Effector memory CD4-positive, alpha-beta T cell (primary cell): ENCODE measurements at places on chromosomes 11 and 22.
A peak's percentile ranks its signal among the peaks of the same experiment; 100 is the strongest.

DNA sequence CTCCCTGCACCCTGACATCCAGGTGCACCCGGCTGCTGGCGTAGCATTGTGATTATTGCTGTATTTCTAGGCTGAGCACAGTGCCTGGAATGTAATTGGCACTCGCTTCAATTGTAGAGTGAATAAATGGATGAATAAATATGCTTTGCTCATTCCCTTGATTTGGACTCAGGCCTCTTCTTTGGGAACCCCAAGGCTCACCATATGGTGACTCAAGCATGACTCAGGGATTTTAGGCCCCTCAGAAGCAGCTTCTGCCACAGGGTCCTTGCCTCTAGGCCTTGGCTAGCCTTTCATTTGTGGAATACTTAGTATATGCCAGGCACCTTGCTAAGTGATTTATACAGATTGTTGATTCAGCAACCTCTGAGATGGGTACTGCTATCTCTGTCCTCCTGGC lies 78.9 kb downstream of the GRIK4 start:
- no peaks in the 10 kb centered on the region for H3K36me3 ChIP-seq
- no peaks in the 10 kb centered on the region for H3K27me3 ChIP-seq
- H3K4me1 ChIP-seq: no peaks in the 10 kb centered on the region
- no peak for DNase-seq

GRCh38 chr11:103608566-103608965 lies 427.9 kb upstream of the DDI1 start:
- DNase-seq: no peak
- H3K4me3 ChIP-seq: no peak overlapping the region
- no peaks in the 10 kb centered on the region for H3K27me3 ChIP-seq
- no peaks in the 10 kb centered on the region for H3K36me3 ChIP-seq
- H3K4me1 ChIP-seq: no peaks in the 10 kb centered on the region

GRCh38 chr11:62505440-62506091 lies 41.0 kb downstream of the AHNAK start:
- no peaks in the 10 kb centered on the region for H3K4me1 ChIP-seq
- no peaks in the 10 kb centered on the region for H3K36me3 ChIP-seq
- H3K27ac ChIP-seq: no peak overlapping the region
- DNase-seq: no peak
- H3K4me3 ChIP-seq: no peak overlapping the region

DNA sequence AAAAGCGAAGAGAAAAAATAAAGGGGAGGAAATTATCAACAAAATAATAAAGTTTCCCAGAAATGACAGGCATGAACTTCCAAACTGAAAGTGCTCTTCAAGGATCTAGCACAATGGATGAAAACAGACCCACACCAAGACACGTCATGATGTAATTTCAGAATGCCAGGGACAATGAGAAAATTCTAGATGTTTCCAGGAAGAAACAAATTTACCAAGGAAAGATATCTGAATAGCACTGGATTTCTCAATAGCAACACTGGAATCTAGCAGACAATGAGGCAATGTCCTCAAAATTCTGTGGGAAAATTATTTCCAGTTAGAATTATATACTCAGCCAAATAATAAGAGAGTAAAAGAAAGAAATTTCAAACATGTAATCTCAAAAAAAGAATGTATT lies 46.0 kb downstream of the DENND5A start:
- H3K36me3 ChIP-seq: no peaks in the 10 kb centered on the region
- no peak overlapping the region for H3K27ac ChIP-seq
- no peak for DNase-seq

DNA sequence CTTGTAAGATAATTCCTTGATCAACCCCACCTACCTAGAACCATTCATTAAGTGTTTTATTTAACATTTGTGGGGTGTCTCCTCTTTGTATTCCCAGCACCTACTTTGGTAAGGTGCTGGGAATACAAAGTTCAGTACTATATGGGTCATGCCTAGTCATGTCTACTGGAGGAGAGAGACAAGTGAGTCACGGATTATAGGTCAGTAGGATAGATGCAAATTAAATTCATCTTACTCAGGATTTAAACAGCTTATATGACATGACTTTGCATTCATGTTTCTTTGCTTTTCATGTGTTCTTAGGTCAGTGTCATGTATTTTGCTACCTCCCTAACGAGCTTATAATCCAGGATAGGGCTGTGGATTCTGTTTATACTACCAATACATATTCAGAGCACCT lies 3.4 kb upstream of the FADS1 start:
- no peaks in the 10 kb centered on the region for H3K36me3 ChIP-seq
- H3K4me1 ChIP-seq: peaks cover 19% of the 10 kb centered on the region
- H3K27me3 ChIP-seq: peaks cover 6% of the 10 kb centered on the region
- no peak for DNase-seq
- no peak overlapping the region for H3K4me3 ChIP-seq

GRCh38 chr11:76560219-76560618 lies 110.3 kb downstream of the LRRC32 start:
- no peak overlapping the region for H3K27ac ChIP-seq
- no peaks in the 10 kb centered on the region for H3K4me1 ChIP-seq
- no peak for DNase-seq

DNA sequence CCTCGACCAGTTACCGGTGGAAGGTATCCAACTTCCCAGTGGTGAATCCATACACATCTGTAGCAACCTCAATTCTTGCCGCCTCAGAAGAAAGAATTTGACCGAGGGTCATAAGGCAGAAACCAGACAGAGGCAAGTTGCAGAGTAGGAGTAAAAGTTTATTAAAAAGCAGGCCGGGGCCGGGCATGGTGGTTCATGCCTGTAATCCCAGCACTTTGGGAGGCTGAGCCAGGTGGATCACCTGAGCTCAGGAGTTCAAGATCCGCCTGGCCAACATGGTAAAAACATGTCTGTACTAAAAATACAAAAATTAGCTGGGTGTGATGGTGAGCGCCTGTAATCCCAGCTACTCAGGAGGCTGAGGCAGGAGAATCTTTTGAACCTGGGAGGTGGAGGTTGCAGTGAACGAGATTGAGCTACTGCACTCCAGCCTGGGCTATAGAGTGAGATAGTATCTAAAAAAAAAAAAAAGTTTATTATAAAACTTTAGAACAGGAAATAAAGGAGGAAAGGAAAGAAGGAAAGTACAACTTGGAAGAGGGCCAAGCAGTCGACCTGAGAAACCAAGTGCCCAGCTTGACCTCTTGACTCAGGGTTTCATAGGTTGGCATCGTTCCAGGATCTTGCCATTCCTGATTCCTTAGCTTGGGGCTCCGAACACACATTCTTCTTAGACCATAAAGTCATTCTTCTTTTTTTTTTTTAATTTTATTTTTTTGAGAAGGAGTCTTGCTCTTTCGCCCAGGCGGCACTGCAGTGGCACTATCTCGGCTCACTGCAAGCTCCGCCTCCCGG lies 27.8 kb downstream of the RGL4 start:
- H3K4me3 ChIP-seq: no peak overlapping the region
- H3K27ac ChIP-seq: no peak overlapping the region
- no peak for DNase-seq

DNA sequence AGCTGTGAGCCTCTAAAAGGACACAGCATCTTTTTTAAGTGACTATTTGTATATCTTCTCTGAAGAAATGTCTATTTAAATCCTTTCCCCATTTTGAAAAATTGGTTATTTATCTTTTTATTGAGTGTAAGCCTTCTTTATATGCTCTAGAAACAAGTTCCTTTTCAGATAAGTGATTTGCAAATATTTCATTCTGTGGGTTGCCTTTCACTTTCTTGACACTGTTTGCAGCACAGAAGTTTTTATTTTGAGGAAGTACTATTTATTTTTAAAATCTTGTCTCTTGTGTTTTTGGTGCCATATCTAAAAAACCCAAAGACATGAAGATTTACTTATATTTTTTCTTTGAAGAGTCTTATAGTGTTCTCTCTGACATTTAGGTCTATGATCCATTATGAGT lies 40.1 kb upstream of the LYVE1 start:
- no peak overlapping the region for H3K4me3 ChIP-seq
- no peaks in the 10 kb centered on the region for H3K4me1 ChIP-seq
- H3K36me3 ChIP-seq: no peaks in the 10 kb centered on the region

GRCh38 chr11:114135737-114136151 lies 76.2 kb downstream of the ZBTB16 start:
- no peaks in the 10 kb centered on the region for H3K36me3 ChIP-seq
- H3K4me3 ChIP-seq: no peak overlapping the region
- peaks cover 2% of the 10 kb centered on the region for H3K4me1 ChIP-seq
- H3K27ac ChIP-seq: no peak overlapping the region
- no peaks in the 10 kb centered on the region for H3K27me3 ChIP-seq

GRCh38 chr11:46339816-46340215 lies 7.4 kb upstream of the DGKZ start:
- H3K27me3 ChIP-seq: no peaks in the 10 kb centered on the region
- no peak overlapping the region for H3K4me3 ChIP-seq
- no peaks in the 10 kb centered on the region for H3K36me3 ChIP-seq
- no peak overlapping the region for H3K27ac ChIP-seq
- DNase-seq: no peak

GRCh38 chr11:109856928-109857327 lies 236.3 kb upstream of the ZC3H12C start:
- H3K4me3 ChIP-seq: no peak overlapping the region
- no peaks in the 10 kb centered on the region for H3K36me3 ChIP-seq
- no peak for DNase-seq
- no peaks in the 10 kb centered on the region for H3K4me1 ChIP-seq
- no peak overlapping the region for H3K27ac ChIP-seq

DNA sequence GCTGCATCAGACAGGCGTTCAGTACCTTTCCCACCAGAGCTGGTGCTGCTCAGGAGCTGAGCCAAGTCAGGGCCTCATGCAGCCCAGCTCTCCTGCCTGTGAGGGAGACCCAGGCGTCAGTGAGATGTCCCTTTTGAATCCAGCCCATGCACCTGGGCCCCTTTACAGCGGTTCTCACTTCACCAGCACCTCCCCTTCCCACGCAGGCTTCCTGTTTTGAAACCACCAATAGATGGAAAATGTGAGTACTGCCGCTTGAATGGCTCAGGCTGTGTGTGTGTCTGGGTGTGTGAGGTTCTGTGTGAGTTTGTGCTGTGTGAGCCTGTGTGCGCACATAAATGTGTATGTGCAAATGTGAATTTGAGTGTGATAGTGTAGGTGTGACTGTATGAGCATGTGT lies 88.4 kb downstream of the UBASH3B start:
- H3K4me1 ChIP-seq: peaks cover 53% of the 10 kb centered on the region
- peak overlapping the region; percentile 4 for H3K4me3 ChIP-seq

DNA sequence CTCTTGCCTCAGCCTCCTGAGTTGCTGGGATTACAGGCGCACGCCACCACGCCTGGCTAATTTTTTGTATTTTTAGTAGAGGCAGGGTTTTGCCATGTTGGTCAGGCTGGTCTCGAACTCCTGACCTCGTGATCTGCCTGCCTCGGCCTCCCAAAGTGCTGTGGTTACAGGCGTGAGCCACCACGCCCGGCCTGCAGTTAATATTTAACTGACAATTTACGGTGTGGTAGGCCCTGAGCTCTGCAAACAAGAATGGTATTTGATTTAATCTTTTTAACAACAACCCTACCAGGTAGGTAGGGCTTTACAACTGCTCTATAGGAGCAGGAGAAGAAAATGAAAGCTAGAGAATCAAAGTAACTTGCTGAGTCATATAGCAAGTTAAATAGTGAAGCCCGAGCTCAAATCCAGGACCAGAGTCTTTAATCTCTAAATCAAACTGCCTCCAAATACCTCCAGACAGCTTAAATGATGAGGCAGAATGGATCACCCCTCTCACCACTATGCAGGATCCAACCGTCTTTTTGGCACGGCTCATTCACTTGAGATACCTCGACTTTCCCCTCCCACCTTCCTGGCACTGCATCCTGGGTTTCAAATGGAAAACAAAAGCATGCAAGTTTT lies 9.4 kb downstream of the UEVLD start:
- H3K27ac ChIP-seq: peak overlapping the region; percentile 6
- no peaks in the 10 kb centered on the region for H3K27me3 ChIP-seq
- no peaks in the 10 kb centered on the region for H3K36me3 ChIP-seq
- peak overlapping the region; percentile 27 for H3K4me3 ChIP-seq

DNA sequence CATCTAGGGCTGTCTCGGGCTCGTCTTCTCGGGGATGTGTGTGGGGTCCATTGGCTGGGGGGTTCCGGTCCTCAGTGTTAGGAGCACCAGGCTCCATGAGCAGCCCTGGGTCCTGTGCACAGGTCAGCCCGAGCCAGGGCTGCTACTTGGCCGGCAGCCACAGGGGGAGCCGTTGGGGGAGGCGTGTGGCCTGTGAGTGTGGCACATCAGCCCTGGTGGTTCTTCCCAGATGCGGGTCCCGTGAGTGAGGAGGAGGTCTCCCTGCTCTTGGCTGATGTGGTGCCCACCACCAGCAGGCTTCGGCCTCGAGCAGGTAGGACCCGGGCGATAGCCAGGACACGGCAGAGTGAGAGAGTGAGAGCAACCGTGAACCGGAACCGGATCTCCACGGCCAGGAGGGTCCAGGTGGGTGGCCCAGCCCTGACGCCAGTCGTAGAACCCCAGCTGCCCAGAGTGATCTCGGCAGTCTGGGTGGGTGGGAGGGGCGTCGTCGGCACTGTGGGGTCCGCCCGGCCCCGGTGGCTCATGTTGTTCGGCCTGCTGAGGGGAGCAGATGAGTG lies 18.5 kb downstream of the IRF7 start:
- peaks cover 78% of the 10 kb centered on the region for H3K36me3 ChIP-seq
- H3K4me3 ChIP-seq: no peak overlapping the region
- H3K27me3 ChIP-seq: no peaks in the 10 kb centered on the region
- H3K27ac ChIP-seq: no peak overlapping the region
- DNase-seq: no peak

DNA sequence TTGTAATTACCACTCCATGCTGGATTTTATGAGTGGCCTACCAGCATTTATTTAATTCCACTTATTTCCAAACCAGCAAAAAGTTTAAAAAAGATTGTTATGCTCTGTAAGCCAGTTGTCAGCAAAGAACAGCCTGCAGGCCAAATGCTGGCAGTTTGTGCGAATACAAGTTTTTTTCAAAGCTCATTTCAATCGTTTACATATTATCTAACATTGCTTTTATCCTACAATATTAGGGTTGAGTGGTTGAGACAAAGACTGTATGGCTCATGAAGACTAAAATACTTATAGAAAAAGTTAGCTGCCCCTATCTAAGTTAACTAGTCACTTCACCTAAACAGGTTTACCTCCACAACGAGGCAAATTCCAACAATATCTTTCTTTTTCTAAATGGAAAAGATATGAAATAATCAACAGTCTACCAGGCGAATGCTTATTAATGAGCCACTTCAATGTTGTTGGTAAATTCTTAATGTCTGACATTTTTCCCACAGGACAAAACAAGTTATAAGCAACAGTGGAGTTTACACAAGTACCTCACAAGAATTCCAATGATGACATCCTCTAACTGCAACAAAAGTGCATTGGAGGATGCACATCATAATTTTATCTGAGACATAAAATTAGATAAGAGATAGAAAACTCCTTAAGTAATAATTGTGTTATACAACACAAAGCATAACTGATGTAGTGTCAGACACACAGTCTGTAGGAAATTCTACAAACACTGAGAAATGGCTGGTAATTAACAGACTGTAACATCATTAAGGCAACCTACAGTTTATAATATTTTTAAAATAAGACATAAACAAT lies 35.8 kb upstream of the POU2AF2 start:
- no peak overlapping the region for H3K27ac ChIP-seq
- H3K4me3 ChIP-seq: no peak overlapping the region
- H3K36me3 ChIP-seq: no peaks in the 10 kb centered on the region
- H3K27me3 ChIP-seq: no peaks in the 10 kb centered on the region
